ENCODE measurements at places on chromosomes 7 and 10. TPM values are rescaled to one million over a fixed set of nuclear protein-coding genes. Genes with fewer than 3 reads are reported as not detected.

Gene COX15
- 36.9 TPM for total RNA-seq

Gene CPEB3
- total RNA-seq = 1.2 TPM

Gene AMPH
- total RNA-seq = 4.4 TPM

Gene ZNF804B
- not detected for total RNA-seq

- DNase-seq = peak; percentile 14
Measured at GRCh38 chr10:58887474-58887873, 289.0 kb upstream of the PHYHIPL start.

GRCh38 chr10:13450069-13450468 lies 78.7 kb downstream of the BEND7 start:
- peak; percentile 81 for DNase-seq

DNA sequence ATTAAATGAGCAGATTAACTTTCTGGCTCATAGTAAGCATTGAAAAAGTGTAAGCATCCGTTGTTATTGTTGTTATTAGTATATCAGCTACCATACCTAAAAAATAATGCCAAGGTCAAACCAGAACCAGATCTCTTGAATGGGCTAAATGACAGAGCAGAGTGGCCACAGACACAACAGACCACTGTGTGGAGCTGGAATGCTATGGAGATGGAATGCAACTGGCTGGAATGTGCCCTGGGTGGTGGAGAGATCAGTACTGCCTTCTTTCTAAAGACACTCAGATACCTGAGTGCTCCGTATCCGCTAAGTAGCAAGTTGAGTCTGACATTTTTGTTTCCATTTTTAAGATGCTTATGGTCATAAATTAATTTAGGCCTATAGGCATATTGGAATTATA lies 20.5 kb upstream of the DNAJB12 start:
- no peak for DNase-seq

DNA sequence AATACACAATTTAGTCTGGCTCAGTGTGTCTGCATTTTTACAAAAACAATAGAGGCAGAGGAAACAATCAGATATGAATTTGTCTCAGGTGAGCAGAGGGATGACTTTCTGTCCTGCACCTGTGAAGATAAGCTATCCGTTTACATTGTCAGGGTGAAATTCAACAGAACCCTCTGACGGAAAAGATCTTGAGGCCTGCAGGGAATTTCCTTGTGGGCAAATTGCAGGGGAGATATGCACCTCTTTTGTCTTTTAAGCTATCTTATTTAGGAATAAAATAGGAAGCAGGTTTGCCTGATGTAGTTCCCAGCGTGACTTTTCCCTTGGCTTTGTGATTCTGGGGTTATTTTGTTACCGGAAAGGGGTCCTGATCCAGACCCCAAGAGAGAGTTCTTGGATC lies 325.1 kb downstream of the GALNT17 start:
- DNase-seq = no peak

Measured in osteoblast (primary cell).